ENCODE measurements at places on chromosomes 7 and 10. TPM values are rescaled to one million over a fixed set of nuclear protein-coding genes. Genes with fewer than 3 reads are reported as not detected.

Gene AS3MT
- 0.60 TPM for total RNA-seq

Gene VAX1
- not detected for total RNA-seq

Gene CHCHD2
- 407 TPM for total RNA-seq

Gene ATP6V0A4
- total RNA-seq: not detected

Gene ZNF425
- 0.67 TPM for total RNA-seq

Gene ANKRD16
- 5.2 TPM for total RNA-seq

Measured in activated CD4-positive, alpha-beta T cell treated with anti-CD3 and anti-CD28 coated beads, Interleukin-2, amount 10 ng/mL, durations not matched to agents 7 days and 5 days (primary cell).